Activated T-helper 17 cell treated with anti-CD3 and anti-CD28 coated beads, Interleukin-2, amount 50 U/mL, for 72 hours (primary cell): ENCODE measurements at places on chromosomes 6 and 20.

GRCh38 chr6:142255785-142256184, 46.0 kb upstream of the ADGRG6 start:
- ATAC-seq: no peak

GRCh38 chr6:157271911-157272310, 51.4 kb downstream of the TMEM242 start:
- no peak for ATAC-seq

GRCh38 chr20:61125546-61126180, 126.4 kb upstream of the CDH4 start:
- ATAC-seq: no peak

DNA sequence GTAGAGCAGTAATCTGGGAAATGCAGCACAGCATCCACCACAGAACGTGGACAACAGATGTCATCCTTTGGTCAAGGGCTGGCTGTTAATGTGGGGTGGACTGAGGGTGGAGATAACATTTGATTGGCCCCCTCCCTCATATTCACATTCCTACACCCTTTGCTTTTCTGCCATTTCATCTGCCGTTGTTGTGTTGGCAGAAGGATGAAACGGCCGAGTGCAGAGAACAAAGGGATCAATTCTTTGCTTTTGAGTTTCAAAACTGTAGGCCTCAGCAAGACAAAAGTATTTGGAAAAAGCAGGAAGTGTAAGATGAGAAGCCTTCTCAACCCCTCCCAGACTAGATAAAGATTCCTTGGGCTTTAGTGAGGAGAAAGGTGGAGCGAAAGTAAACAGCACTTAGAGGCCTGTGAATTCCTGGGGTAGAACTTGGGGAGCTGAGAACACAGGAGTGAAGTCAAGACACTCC, 74.2 kb upstream of the PHIP start:
- ATAC-seq: no peak

GRCh38 chr6:12298017-12298978, 8.1 kb downstream of the EDN1 start:
- ATAC-seq: no peak

- ATAC-seq: no peak
Measured at GRCh38 chr6:23424584-23424983, 701.4 kb upstream of the NRSN1 start.

- no peak for ATAC-seq
Measured at GRCh38 chr6:75299801-75300530, 15.4 kb upstream of the TMEM30A start.

- ATAC-seq: no peak
Measured at GRCh38 chr6:39079197-39080125, 30.9 kb downstream of the GLP1R start.

GRCh38 chr6:39441986-39442385, 119.5 kb upstream of the KCNK16 start:
- ATAC-seq: no peak

DNA sequence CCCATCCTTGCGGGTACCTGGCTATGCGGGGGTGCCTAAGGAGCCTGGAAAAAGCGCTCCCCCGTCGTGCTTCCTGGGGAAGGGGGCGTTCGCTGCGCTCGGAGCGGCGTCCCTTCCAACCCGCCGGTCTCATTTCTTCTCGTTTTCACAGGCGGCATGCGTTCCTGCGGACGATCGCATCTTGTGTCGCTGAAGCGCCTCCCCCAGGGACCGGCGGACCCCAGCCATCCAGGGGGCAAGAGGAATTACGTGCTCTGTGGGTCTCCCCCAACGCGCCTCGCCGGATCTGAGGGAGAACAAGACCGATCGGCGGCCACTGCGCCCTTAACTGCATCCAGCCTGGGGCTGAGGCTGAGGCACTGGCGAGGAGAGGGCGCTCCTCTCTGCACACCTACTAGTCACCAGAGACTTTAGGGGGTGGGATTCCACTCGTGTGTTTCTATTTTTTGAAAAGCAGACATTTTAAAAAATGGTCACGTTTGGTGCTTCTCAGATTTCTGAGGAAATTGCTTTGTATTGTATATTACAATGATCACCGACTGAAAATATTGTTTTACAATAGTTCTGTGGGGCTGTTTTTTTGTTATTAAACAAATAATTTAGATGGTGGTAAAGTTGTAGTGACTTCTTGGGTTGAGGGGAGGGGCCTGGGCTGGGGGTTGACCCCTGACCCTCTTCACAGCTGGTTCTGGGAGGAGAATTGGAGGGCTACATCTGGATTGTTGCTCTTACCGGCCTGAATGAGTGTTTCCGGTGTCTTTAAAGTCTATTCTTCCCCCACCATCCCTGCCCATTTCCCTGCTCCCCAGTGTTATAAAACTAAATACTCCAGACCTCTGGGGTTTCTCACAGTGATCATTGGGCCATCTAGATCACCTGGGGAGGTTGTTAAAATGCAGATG, 1.1 kb downstream of the ID1 start:
- no peak for ATAC-seq

DNA sequence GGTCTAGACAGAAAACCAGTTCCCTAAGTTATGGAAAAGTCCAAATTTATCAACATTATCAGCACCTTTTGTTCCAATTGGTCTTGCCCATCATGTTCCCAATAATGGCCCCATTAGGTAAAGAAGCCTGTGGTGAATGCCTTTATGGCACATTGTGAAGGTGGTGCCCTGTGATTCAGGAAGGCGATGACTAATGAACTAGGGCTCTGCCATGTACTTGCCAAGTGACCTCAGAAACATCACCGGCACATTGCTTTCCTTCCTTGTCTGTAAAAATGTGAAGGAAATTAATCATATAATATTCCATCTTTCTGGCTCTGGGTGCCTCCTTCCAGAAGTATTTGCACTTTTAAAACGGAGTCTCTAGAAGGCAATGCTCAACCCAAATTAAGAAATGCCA, 132.3 kb downstream of the UNC5CL start:
- ATAC-seq: no peak

DNA sequence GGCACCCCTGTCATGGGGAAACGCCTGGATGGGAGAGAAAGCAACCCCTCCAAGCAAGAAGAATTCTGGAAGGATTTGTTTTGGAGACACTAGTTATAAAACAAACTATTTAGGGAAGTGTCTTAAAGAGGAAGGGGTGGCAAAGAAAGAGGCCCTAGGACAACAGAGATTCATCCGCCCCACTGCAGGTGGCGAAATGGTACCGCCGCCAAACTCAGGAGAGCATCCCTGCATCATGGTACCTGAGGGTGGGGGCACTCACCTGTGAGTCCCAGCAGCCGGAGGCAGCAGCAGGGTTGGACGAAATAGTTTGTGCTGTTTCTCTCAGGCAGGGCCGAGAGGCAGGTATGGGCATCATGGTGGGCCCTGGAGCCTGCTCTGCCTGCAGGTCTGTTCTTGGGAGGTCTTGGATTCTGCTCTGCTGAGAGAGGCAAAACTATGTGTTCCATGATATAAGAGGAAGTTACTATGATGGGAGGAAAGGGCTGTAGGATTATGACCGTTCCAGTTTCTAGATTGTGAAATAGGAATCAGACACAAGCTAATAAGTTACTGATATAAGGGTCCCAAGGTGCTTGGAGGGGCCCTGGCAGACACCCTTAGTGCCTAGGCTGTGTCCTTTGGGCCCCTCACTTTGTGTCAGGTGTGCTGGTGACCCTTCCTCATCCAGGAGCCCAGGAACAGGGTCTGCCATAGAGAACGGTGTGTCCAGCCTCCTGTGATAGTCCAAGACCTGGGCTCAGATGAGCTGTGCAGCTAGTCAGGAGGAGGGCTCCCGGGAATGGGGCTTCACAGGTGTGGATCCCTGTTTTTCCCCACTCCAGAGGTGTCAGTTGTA, 20.4 kb downstream of the SIRPD start:
- no peak for ATAC-seq

DNA sequence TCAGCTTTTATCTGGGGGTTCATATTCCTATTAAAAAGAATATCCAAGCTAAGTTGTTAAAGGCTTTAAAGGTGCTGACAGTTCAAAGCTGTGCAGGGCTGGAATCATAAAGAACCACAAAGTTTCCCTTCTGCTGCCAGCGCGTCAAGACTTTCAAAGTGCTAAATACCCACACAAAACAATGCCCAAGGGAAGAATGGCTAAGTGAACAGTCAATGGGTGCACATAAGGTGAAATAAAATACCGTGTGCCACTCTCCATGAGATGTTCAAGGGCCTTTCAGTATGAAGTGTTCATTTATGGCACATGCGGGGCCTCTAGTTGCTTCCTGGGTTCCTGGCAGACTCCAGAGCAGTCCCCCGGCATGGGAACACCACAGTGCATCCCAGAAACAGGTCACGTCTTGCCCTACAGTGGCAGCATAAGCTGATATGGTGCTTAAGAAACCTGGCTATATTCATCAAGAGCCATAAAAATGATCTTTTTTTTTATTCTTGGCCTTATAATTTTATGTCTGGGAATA, 14.1 kb downstream of the TXNDC5 start:
- ATAC-seq: no peak

DNA sequence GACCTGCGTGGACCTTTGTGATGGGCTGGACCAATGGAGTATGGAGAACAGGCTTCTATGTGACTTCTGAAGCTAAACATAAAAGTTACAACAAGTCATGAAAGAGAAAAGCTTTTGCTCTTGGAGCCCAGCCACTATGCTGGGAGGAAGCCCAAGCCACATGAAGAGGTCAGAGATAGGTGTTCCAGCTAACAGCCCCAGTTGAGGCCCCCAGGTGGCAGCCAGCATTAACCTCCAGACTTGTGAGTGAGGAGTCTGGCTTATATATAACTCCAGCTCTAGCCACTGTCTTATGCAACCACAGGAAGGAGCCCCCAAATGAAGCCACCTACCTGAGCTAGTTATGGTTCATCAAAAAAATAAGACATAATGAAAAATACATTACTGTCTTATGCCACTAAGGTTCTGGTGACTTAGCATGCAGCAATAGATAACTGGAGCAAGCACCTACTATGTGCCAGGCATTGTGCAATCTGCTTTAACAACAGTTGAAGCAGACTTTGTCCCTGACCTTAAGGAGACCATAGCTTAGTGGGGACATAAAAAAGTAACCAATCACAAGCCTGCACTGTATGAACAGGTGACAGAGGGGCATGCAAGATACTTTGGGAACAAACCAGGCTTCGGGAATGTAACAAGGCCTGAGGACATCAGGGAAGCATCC, 599.6 kb downstream of the PTPRT start:
- ATAC-seq: no peak

DNA sequence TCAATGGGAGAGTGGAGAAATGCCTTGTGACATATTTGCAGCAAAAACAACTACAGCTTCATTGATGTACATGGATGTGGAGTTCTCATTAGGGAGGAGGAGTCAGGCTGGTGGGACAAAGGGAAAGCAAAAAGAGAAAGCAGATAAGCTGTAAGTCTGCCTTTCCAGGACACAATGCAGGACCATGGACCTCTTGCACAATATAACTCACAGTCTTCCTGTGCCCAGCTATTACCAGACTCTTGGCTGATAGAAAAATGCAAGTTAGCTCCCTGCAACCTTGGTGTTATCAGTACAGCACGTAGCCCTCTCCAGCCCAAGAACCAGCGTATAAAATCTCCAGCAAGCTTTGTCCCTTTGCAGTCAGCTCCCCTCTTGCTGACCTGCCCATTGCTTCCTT, 232.3 kb downstream of the NFATC2 start:
- ATAC-seq: no peak

DNA sequence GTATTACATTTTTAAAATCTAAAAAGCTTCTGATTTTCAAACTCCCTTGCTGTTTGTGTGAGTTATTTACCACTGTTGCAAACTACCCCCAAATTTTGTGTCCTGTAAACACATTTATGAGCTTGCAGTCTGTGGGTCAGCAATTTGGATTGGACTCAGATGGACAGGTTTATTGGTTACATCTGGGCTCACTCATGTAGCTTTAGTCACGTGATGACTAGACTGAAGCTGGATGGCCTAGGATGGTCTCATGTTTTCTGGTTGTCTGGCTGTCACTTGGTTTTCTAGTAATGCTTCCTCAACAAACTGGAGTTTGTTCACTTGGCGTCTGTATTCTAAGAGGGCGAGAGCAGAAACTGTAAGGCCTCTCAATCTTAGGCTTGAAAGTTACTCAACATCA, 12.2 kb upstream of the C6orf58 start:
- ATAC-seq: no peak
